Muscle of back (tissue), 13 donors: ENCODE measurements at places on chromosomes 13 and 19.

GRCh38 chr13:110312339-110313031 is 5.4 kb downstream of the COL4A2 start:
- peak; percentile 85 for DNase-seq

DNA sequence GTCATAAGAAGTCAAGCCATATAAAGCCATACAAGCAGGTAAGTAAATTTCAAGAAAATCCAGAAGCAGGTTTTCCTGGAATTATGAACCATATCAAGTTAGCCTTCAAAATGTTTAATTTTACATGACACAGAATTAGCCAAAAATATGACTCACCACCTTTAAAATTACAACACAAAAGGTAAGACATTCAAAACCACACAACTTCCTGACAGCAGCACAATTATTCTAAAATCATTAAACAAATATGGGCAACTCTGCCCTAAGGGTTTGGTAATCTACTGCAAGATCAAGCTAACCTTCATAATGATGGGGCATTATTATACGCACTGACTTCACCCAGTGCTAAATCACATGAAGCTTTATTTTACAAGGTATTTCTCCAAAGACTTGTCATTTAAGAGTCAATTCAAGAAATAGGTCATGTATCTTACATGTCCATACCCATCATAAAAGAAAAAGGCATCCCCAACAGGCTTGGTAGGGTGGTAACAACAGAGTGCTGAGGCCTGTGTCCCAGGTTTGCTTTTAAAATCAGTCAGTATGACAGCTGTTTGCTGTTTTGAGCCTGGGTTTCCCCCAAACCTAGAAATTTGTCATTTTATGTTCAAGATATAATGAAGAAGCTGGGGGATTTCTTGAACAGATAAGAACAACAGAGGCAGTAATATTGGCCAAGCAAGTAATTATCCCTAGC is 15.2 kb downstream of the RCBTB1 start:
- no peak for DNase-seq

- no peak for DNase-seq
Measured at GRCh38 chr13:25709088-25709487, 337.3 kb downstream of the ATP8A2 start.

DNA sequence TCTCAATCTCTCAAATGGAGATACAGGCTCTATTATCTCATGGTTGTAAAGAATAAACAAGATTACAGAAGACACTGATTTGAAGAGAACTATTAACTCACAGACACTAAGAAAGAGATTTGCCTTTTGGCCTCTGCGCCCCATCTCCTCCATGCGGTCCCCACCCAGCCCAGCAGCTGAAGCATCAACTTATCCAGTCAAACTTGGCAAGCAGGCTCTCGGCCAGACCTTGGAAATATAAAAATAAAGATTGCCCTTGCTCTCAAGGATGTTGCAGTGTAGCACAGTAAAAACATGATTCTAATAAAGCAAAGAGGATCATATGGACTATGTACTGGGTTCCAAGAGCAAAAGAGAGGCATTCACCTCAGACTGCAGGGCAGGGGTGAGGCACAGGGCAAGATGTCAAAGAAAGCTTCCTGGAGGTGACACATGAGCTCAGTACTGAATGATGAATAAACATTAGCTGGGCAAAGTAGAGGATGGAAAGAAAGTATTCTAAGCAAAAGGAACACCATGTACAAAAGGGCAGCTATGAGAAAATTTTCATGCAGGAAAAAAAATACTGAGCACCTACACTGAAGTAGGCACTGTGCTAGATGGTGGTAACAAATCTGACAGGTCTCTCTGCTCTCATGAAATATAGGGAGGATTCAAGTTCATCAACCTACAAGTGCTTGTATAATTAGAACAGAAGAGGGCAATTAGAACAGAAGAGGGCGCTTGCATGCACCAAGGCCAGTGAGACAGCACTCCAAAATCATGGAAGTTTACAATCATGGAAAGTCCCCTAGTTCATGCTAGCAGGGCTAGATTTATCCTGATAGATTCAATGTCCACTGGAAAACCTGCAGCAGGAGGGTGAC is 85.0 kb downstream of the SACS start:
- no peak for DNase-seq

DNA sequence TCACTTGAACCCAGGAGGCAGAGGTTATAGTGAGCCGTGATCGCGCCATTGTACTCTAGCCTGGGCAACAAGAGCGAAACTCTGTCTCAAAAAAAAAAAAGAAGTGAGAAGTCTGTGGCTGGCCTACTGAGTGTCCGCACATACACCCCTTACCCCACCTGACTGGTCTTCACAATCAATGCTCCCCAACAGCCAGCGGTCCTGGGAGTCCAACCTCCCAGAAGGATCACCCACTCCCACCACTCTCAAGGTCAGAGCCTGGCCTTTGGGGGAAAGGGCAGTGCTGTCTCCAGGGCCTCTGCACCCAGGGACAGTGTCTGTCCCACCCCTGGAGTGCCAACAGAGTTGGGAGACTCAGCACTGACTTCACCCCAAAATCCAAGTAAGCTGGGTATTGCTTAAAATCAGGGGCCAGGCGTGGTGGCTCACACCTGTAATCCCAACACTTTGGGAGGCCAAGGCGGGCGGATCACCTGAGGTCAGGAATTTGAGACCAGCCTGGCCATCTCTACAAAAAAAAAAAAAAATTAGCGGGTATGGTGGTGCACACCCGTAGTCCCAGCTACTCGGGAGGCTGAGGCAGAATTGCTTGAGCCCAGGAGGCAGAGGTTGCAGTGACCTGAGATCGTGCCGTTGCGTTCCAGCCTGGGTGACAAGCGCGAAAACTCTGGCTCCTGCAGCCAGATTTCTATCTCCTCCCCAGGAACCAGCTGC is 2.3 kb upstream of the CD320 start:
- DNase-seq, result no peak

- no peak for DNase-seq
Measured at GRCh38 chr13:99371956-99372355, 64.8 kb upstream of the GPR183 start.

GRCh38 chr19:37988758-37989635 is 82.0 kb downstream of the SIPA1L3 start:
- DNase-seq, result no peak

DNA sequence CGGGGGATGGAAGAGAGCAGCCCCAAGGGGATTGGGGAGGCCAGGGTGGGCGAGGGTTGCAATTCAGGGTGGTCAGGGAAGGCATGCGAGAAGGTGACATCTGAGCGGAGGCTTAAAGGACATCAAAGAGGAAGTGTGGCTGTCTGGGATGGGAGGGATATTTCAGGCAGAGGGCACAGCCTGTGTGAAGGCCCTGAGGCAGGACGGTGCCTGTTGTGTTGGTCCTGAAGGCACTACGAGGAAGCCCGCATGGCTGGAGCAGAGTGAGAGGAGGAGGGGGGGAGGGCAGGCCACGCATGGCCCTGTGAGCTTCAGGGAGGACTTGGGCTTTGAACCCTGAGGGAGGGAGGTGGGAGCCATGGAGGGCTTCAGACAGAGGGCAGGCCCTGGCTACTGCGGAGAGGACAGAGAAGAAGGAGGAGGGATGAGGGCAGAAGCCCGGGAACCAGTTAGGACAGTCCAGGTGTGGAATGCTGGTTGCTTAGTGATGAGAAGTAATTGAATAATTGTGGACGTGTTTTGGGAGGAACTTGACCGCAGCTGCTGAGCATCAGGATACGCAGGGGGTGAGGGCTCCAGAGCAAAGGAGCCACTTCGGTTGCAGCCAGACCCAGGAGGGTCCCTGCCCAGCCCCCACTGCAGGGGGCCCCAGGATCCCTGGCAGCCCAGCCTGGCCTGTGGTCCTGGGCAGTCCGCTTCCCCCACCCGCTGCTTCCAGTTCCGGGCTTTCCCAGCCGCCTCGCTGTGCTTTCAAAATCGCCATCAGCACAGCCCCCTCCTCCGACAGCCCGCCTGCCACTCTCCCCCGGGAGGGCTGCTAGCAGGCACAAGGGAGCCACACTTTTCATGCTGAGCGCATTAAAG is 6.2 kb downstream of the TLE6 start:
- DNase-seq, result peak; percentile 63

- DNase-seq, result no peak
Measured at GRCh38 chr13:75704927-75705288, 68.8 kb downstream of the LMO7 start.

- DNase-seq, result peak; percentile 55
Measured at GRCh38 chr13:20519875-20520274, 5.8 kb downstream of the CRYL1 start.

DNA sequence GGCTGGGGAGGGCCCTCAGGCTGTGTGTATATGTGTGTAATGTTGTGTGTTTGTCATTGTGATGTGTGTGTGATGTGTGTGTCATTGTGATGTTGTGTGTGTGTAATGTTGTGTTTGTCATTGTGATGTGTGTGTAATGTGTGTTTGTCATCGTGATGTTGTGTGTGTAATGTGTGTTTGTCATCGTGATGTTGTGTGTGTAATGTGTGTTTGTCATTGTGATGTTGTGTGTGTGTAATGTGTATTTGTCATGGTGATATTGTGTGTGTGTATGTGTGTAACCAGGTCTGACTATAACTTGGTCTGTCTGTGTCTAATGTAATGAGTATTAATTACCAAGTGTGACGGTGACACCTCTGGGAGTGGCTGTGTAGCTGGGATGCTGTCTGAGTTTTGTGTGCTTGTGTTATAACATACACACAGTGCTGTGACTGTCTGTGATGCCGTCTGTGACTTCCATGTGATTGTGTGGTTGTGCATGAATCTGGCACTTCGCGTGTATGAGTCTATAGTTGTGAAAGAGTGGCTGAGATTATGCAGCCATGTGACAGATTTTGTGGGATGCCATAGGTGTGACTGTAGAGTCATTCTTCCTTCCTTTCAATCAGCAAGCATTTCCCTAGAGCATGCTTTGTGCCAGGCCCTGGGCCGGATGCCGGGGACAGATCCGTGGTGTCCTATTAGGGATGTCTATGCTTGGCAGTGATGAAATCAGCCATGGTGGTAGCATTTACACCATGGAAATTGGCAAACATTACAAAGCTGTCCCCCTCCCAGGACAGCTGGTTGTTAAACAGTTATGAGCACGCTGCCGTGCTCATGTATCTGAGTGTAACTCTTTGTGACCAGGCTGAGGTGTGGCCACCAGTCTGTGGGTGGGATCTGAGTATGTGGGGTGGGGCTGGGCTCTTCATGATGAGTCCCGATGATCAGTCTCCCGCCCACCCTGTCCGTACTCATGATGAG is 6.4 kb downstream of the TNFSF14 start:
- no peak for DNase-seq

DNA sequence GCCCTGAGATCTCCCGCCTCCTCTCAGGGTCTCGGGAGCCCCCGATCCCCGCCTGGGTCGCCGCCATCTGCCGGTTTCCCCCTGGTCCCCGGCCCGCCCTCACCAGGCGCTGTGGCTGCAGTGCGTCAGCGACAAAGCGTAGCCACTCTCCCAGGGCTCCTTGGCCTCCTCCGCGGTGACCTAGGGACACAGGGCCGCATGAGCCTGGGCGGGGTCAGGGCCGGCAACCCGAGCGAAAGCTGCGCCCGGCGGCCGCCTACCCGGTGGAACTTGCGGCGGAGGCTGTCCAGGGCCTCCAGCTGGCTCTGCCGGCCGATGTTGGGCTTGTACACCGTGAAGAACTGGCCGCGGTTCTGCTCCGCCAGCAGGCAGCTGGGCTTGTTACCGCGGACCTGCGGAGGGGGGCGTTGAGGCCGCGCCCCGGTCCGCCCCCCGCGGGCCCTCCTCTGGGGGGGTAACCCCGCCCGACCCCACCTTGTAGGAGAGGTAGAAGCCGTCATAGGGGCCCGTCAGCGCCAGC is 5.3 kb downstream of the GPX4 start:
- peak; percentile 56 for DNase-seq

GRCh38 chr19:2524840-2525723 is 49.2 kb downstream of the GADD45B start:
- DNase-seq, result peak; percentile 29

DNA sequence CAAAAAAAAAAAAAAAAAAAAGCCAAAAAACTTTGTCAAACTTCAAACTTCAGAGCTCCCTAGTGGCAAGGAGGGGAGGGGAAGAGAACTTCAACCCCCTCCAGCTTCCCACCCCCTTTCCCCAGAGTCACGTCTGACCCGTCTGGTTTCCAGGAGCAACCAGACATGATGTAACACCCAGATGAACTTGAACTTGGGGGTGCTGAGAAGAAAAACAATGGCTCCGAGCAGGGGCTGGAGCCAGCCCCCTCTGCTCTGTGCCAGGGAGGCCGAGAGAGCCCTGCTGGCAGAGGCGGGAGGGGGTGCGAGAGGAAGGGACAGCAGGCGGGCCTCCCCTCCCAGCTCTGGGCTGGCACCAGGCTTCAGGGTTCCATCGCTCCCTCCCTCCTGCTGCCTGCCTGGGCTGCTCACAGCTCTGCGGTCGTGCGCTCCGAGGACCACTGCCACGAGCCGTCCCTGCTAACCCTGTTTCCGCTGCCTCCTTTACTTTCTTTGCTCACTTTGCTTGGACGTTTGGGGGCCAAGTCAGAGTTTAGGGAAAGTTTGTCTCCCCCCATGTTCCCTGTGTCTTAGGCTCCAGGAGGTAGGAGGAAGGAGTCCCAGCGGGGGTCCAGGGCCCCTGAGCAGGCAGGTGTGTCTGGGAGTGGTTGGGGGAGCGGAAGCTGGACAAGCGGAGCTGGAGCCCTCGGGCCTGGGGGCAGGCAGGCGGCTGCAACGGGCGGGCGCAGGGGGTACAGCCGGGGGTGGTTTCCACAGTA is 11.1 kb downstream of the LYL1 start:
- DNase-seq, result peak; percentile 92

GRCh38 chr13:23449398-23450162 is 16.1 kb upstream of the SACS start:
- no peak for DNase-seq

- DNase-seq, result no peak
Measured at GRCh38 chr19:22623841-22624221, 10.3 kb upstream of the ZNF492 start.

DNA sequence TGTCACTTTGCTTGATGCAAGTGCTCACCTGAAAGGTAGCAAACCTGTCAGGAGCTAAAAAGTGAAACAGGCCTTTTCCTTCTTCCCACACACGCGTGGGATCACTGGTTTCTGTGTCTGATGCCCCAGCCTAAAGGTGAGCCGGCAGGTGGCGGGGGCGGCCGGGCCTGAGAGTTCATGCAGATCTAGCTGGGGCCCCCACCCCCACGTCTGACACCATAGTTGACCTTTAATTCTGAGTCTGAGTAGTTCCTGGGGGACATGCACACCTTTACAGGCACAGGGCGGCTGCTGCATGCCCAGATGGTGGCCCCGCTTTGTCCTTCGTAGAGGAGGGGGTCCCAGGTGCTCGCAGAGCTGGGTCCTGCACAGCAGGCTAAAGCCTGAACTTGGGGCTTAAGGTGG is 345.3 kb downstream of the TEX29 start:
- no peak for DNase-seq

DNA sequence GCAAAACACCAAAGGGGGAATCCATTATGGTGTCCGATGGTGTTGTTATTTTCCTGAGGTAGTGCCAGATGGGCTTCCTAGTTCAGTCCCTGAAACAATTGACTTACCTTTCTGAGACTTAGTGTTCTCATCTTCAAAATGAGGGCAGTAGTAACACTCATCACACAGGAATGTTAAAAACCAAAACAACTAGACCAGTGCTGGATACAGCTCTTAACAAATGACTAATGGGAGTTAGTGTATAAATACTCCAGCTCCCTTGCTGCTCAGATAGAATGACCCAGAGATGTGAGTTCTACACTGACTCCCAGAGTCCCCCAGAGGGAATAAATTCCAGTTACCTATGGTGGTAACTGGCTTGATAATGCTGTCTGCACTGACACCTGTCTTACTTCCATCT is 49.9 kb downstream of the MBD3L2B start:
- no peak for DNase-seq

- no peak for DNase-seq
Measured at GRCh38 chr19:39558624-39559117, 18.7 kb upstream of the EID2 start.
